Activated T-cell treated with anti-CD3 and anti-CD28 coated beads, Interleukin-2, amount 50 U/mL, for 72 hours (primary cell): ENCODE measurements at places on chromosomes 5 and 9.
A peak's percentile ranks its signal among the peaks of the same experiment; 100 is the strongest.

- DNase-seq, result no peak
Measured at GRCh38 chr5:40134883-40135520, 544.7 kb upstream of the PTGER4 start.

DNA sequence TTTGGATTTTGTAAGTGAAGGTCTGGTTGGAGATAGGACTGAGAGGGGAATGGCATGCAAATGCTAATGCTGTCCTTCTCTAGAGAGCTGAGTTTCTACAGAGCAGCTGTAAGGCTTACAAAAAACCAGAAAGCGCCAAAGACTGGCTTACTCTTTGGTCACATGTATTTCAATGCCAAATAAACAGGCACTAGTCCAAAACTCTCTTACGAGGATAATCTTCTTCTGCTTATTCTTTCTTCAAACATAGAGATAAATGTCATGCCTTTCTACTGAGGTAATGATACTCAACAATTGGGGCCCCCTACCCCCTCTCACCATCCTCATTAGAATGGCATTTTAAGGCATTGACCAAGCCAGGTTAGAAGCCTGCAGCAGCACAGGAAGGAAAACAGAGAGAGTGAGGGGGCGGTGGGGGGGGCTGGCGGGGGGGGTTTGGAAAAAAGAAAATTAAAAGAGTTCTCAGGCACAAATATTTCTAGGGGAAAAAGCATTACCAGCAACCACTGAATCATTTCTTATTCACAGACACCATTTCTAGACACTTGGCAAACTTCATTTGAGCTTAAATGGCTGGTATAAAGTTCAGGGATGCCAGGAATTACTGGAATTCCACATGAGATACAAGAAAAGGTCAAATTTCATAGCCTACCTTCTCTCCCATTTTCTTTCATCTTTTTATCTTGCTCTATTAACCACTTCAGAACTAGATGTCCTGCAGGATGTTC, 34.0 kb downstream of the PUM3 start:
- no peak for DNase-seq

DNA sequence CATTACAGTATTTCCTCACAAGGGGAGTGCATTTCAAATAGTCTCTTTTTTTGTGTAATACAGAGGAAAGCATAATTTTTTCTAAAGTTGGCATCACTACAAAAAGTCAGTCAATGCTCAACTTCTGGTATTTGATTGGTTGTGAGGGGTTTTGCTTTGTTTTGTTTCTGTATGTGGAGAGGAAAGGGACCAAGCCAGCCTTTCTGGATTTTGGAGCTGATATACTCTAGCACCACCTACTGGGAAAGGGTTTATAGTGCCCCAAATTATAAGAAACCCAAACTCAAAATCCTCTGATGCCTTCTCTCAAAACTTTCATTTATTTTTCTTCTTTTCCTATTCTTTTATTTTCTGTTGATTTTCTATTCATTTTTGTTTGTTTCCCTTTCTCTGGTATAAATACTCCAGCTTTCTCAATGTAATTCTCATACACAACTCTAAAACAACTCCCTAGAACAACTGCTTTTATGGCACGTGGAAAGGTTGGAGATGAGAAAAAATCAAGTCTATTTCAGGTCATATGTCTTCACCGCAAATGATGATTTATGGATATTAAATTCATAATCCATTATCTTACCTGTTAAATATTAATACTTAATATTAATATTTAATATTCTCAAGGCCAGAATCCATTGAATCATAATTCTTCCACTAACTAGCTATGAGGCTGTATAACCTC, 69.5 kb upstream of the ANXA1 start:
- peak; percentile 3 for DNase-seq

DNA sequence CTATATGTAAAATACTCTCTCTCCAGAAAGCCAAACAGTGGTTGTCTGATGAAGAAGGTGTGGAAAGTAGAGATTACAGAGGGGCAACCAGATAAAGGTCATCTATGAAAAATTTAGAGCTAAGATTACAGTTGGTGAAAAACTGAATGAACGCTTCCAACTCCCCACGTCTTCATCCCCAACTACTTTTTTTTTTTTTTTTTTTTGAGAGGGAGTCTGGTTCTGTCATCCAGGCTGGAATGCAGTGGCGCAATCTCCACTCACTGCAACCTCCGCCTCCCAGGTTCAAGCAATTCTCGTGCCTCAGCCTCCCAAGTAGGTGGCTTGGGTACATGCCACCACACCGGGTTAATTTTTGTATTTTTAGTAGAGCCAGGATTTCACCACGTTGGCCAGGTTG, 64.3 kb downstream of the RAPGEF6 start:
- no peak for DNase-seq

GRCh38 chr9:93698140-93698908, 121.9 kb downstream of the PHF2 start:
- DNase-seq, result no peak

DNA sequence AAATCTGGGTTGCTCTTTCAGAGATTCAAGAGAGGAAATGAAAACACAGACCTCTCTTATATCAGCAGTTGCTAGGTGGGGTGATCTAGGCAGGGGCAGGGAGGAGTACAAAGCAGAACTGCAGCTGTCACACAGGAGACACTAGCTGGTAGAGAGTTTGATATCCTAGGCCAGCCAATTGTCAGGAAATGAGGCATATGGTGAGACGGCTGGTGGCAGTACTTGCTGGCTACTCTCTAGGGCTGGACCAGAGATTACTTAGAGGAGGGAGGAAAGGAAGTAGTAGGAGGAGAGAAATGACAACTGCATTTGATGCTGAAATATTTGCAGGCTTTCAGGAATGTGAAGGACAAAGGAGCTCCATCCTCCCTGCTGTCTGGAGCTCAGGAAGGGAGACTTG, 113.8 kb downstream of the TRIM32 start:
- DNase-seq, result no peak

GRCh38 chr9:85420750-85421149, 321.0 kb downstream of the AGTPBP1 start:
- DNase-seq, result no peak

GRCh38 chr9:127216210-127216887, 48.2 kb upstream of the GARNL3 start:
- no peak for DNase-seq

DNA sequence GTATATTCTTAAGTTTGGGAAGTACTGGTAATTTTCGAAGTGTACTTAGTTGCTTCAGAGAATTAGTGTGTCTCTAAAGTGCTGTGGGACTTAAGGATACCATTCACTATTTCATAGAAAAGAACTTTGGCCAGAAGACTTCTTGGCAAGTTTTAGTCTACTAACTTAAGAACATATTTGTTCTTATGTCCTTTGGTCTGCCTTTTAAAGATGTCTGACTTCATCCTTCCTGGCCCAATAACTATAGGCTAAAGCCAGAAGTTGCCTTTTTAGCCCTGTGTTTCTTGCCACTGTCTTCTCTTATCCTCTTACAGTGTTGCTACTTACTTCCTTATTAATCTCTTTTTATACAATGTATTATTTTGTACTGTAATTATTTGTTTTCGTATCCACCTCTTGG, 6.3 kb downstream of the RBM27 start:
- no peak for DNase-seq

GRCh38 chr5:21834863-21835262, 1018.3 kb downstream of the CDH12 start:
- no peak for DNase-seq

DNA sequence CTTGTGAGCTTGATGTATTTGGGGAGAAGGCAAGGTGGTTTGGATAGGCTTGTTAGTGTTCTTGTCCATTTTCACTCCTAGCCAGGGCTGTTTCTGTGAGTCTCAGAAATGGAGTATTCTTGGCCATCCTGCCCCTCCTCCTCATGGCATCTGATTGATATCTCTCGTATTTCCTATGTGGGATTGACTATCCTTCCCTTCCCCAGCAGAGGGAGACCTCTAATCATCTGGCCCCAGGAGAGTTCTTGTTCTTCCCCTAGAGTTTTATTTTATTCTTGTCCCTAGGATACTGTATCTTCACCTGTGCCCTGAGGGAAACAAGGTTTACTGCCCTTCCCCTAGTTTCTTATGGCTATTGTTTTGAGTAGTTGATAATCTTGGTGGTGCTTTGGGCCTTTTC, 114.4 kb downstream of the VPS13A start:
- no peak for DNase-seq

DNA sequence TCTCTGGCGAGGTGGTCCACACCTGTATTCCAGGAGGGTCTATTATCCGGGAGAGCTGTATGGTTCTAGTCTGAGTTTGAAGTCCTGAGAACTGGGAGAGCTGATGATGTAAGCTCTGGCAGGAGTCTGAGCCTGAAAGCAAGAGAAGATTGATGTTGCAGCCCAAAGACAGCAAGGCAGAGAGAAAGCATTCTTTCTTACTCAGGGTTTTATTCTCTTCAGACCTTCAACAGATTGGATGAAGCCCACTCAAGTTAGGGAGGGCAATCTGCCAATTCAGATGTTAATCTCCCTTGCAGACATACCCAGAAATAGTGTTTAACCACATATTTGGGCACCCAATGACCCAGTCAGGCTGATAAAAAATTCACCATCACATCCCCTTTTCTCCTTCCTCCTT, 159.1 kb downstream of the CCDC171 start:
- DNase-seq, result no peak

- no peak for DNase-seq
Measured at GRCh38 chr5:54956922-54957321, 28.5 kb downstream of the ESM1 start.

DNA sequence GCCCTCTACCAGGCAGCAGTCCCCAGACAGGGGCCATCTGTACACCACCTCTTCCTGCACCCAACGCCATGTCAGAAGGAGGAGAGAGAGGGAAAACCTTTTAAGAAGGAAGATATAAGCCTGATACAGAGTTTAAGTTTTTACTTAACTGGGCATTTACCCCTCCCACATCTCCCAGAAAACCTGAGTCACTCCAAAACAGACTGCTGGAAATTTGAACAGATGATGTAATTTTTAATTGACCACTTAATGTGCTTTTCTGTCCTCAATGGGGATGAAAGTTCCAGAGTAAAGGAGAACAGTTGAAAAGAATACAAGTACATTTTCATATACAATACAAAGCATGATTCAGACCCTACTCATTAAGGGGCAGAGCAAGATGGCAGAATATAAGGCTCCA, 63.9 kb downstream of the TTC39B start:
- no peak for DNase-seq

DNA sequence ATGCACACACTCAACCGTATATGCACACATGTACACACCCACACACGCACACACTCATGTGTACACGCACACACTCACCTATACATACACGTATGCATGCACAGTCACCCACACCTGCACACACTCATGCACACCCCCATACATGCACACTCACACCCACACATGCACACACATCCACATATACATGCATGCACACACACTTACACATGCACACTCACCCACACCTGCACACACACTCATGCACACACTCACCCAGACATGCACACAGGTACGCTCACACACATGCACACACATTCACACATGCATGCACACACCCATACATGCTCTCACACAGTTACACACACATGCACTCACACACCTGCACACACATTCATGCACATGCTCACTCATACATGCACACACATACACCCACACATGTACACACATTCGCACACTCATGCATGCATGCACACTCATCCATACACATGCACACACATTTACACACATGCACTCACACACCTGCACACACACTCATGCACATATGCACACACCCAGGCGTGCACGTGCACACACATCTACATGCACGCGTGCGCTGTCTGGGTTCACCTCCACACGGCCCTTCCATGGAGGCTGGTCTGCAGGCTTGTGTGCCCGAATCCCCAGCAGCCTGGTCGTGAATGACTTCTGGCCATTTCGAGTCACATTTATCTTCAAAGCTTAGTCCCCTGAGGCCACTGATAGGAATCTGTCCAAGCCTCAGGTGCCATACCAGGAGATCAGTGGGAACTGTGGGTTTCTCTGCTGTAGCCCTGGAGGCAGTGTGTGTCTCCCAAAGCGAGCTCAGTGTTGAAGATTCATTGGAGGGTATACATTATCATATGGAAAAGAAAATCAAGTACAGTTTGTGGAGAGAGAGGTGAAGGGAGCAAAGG, 103.0 kb downstream of the COL5A1 start:
- no peak for DNase-seq

- DNase-seq, result no peak
Measured at GRCh38 chr5:16889972-16890519, 46.0 kb downstream of the MYO10 start.
